ENCODE measurements at places on chromosomes 3 and 15.

DNA sequence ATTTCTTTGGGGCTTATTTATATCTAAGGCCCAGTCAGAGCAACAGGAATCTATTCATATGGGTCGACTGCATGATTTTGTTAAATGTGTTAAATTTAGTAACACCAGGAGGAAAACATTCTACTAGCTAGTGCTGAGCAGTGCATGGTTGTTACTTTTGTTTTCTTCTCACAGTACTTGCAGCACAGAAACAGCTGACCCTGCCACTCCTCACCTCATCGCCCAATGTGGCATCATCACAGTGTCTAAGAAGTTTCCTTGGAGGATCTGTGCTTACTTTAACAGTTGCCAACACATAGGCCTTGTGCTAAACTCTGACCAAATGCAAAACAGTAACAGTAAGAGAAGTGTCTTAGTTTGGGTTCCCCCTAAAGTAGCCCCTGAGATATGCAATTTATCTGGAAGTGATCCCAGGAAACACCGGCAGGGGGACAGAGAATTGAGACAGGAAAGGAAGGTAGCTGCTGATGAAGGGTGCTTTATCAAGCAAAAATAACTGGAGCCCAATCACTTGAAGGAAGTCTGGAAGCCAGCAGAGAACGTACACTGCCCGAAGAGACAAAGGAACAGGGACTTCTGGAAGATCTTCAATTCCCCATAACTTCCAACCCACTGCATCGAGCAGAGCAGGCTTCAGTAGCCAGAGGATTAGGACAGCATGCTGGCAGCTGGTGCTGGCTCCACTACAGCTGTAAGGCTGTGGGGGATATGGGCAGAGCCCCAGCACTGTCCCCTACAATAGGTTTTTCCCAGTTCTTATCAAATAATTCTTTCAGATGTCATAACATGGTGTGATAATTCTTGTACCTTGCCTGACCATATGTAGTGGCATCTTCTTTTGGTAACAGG lies 36.0 kb upstream of the ULK4 start:
- DNase-seq: no peak

- no peak for DNase-seq
These were observed 49.8 kb downstream of the POMGNT2 start for GRCh38 chr3:43055806-43056770.

GRCh38 chr3:38725726-38726419 lies 76.4 kb upstream of the SCN5A start:
- DNase-seq: no peak

DNA sequence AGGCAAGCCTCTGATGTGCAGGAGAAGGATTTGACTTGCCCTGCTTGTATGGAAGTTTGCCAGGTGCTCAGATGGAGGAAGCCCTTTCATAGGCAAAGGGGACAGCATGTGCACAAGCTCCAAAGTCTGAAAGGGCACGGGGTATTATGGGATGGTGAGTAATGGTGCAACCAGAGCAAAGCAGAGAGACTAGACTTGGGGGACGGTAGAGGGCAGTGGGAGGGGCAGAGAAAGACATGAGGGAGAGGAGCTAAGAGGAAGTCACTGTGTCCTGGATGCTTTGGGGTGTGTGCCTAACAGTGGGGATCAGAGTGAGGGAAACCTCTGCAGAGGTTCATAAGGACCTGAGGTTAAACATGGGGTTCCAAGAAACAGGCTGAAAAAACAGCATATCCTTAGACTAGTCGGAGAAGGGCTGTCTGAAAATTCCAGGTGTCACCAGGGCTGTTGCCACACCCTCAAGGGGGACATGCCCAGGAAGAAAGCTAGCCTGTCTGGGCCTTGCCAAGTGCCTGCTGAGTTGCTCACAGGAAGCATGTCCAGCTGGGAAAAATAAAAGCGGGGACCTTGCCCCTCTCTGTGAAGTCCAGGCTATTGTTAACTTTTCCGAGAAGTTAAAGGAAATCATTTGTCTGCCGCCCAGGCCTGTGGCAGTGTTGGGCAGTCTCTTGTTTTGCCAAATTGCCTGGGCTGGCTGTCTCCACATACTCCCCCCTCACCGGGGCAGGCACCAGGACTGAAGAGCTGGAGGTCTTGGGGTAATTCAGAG lies 47.1 kb downstream of the HRH1 start:
- DNase-seq: peak; percentile 76

DNA sequence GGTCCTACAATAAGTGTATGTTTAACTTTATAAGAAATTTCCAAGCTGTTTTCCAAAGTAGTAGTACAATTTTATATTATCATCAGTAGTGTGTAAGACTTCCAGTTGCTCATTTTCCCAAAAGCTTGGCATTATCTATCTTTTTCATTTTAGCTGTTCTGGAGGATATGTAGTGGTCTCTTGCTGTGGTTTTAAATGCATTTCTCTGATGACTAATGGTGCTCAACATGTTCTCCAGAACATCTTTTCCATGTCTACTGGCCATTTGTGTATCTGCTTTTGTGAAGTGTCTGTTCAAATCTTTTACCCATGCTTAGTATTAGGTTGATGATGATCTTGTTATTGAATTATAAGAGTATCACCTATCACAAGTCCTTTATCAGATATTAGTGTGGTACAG lies 13.3 kb downstream of the BCL2A1 start:
- DNase-seq: no peak

GRCh38 chr3:126433496-126434263 lies 39.0 kb downstream of the CFAP100 start:
- DNase-seq: no peak

- no peak for DNase-seq
These were observed 17.5 kb downstream of the POPDC2 start for GRCh38 chr3:119642746-119643473.

DNA sequence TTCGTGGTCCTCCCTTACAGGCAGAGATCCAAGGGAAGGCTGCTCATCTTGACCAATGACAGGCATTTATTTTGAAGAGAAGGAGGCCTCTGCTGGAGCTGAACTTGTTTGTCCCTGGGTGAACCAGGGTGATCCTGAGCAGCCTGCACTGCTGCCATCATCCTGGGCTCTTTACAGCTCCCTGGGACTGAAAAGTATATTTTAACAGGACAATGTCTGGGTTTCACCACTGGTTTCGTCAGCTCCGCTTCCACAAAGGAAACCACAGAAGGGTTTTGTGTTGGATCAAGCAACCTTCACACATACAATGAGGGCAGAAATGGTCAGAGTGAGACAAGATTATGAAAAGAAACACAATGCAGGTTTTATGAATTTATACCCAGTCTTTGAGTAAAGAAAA lies 400.7 kb upstream of the TPM1 start:
- no peak for DNase-seq

GRCh38 chr3:9045371-9045770 lies 82.1 kb upstream of the RAD18 start:
- DNase-seq: no peak

GRCh38 chr3:188937389-188937788 lies 234.4 kb upstream of the TPRG1 start:
- DNase-seq: no peak

GRCh38 chr15:95394186-95395067 lies 936.1 kb upstream of the NR2F2 start:
- DNase-seq: no peak

DNA sequence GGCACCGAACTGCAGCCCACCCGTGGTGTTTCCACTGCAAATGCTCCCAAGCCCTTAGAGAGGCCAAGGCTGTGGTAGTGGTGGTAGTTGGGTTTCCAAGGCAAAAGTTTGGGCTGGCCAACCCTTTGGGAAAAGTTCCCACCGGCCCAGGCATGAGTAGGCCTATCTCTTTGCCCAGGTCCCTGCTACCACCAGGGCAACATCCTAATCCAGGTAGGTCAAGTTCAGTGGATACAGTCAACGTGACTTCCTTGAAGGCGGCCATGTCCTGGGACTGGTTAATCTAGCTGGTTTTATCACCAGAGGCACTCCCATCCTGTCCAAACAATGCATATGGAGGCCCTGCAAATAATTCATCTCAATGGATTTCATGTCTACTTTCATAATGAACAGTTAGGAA lies 1.6 kb upstream of the ONECUT1 start:
- DNase-seq: no peak

All from SW 1271 (cell line).